ENCODE measurements at places on chromosomes 1 and 21. TPM values are rescaled to one million over a fixed set of nuclear protein-coding genes. Genes with fewer than 3 reads are reported as not detected.
A peak's percentile ranks its signal among the peaks of the same experiment; 100 is the strongest.

DNA sequence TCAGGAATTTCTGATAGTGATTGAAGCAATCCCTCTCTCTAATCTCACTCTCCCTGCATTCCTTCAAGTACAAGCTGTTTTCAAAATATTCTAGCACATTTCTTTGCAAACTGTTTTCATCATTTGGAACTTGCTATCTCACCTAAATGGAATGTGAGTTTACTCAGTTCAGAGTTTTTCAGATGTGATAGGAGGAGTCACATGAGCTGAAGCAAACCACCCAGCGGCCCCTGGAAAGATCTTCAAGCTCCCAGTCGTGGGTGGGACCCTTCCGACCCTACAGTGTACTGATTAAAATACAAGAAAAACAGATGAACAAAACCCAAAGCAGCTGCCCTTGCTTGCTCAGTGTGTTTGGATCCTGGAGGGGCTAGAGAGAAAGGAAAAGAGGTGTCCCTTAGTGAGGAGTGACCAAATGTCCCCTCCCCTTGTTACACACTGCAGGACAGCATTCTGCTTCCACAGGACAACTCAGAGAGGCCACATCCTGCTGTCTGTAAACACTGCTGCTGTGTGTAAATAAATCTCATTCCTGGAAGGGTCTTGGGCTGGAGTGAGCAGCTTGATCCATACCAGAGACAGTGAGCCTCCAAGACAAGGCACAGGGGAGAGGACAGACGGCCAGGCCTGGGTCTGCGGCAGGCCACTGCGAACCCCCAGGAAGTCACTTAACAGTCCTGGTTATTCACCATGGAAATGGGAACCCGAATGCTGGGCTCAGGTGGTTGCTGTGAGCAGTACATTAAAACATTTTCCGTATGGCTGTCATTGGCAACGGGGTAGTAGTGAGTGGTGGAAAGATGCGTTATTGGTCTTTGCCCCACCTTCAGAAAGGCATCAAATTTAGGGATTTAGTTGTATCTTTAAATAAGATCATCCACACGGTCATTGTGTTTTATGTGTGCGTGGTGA, 229.2 kb downstream of the RHOU start:
- H3K4me1 ChIP-seq = no peaks in the 10 kb centered on the region
- H3K36me3 ChIP-seq = no peaks in the 10 kb centered on the region
- DNase-seq = no peak
- no peaks in the 10 kb centered on the region for H3K27me3 ChIP-seq
- no peak overlapping the region for H3K4me3 ChIP-seq
- H3K27ac ChIP-seq = no peak overlapping the region

Gene FRRS1
- 4.2 TPM for total RNA-seq

- no peaks in the 10 kb centered on the region for H3K36me3 ChIP-seq
- H3K27ac ChIP-seq = no peak overlapping the region
- H3K4me3 ChIP-seq = no peak overlapping the region
- DNase-seq = no peak
- no peaks in the 10 kb centered on the region for H3K27me3 ChIP-seq
Measured at GRCh38 chr1:111723091-111723806, 15.9 kb downstream of the INKA2 start.

DNA sequence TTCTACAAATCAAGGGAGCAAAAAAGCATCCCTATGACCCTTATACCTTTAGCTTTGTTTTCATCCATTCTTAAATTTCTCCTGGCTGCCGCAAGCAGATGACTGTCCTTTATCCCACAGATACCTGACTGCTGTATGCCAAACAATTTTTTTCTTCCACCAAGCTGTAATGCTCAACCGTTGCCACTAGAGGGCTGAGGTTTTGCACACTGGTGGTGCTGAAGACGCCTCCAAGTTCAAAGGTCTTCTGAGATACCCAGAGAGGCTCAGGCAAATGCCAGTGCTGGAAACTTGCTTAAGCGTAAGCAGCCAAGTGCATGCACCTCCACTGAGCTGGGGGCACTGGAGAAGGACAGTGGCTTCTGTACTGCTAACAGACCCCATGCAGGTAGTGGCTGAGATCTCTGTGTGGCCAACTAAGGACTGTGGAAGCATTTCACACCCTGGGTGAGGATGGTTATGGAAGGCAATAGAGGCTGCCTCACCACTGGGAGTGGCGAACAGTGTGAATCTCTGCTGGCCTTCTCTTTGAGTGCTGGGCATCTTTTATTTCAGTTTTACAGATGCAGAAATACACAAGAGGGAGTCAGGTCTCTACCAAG, 28.5 kb downstream of the CNIH3 start:
- no peak overlapping the region for H3K27ac ChIP-seq
- H3K4me3 ChIP-seq = no peak overlapping the region
- no peaks in the 10 kb centered on the region for H3K27me3 ChIP-seq
- H3K4me1 ChIP-seq = no peaks in the 10 kb centered on the region
- no peaks in the 10 kb centered on the region for H3K36me3 ChIP-seq

DNA sequence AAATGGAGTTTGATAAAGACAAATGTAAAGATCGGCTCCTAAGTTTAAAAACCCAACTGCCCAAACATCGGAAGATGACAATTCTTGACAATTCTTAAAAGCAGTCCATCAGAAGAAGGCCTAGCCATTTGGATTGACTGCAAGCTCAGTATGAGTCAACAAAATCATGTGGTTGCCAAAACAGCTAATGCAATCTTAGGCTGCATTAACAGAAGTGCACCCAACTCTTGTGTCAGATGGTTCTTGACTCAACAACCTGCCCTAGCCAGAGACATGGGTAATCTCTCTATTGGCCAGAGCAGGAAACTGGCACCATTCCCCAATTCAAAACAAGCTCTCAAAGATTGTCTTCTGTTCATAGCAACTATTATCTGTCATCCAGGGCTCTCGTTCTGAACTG, 9.9 kb upstream of the NCF2 start:
- H3K36me3 ChIP-seq = no peaks in the 10 kb centered on the region
- no peak overlapping the region for H3K27ac ChIP-seq
- H3K4me1 ChIP-seq = peaks cover 12% of the 10 kb centered on the region
- DNase-seq = no peak
- no peak overlapping the region for H3K4me3 ChIP-seq

- H3K27ac ChIP-seq = no peak overlapping the region
- no peak overlapping the region for H3K4me3 ChIP-seq
- no peaks in the 10 kb centered on the region for H3K36me3 ChIP-seq
- DNase-seq = no peak
- peaks cover 1% of the 10 kb centered on the region for H3K27me3 ChIP-seq
Measured at GRCh38 chr1:186255266-186255665, 119.8 kb downstream of the TPR start.

GRCh38 chr21:14673649-14674048, 127.5 kb upstream of the SAMSN1 start:
- peaks cover 14% of the 10 kb centered on the region for H3K36me3 ChIP-seq
- peaks cover 31% of the 10 kb centered on the region for H3K4me1 ChIP-seq
- no peak overlapping the region for H3K4me3 ChIP-seq
- DNase-seq = no peak
- H3K27me3 ChIP-seq = no peaks in the 10 kb centered on the region

GRCh38 chr21:44980562-44981489, 41.0 kb downstream of the SLX9 start:
- H3K27ac ChIP-seq = no peak overlapping the region
- no peak overlapping the region for H3K4me3 ChIP-seq
- H3K36me3 ChIP-seq = peaks cover 9% of the 10 kb centered on the region
- H3K27me3 ChIP-seq = no peaks in the 10 kb centered on the region
- H3K4me1 ChIP-seq = no peaks in the 10 kb centered on the region

DNA sequence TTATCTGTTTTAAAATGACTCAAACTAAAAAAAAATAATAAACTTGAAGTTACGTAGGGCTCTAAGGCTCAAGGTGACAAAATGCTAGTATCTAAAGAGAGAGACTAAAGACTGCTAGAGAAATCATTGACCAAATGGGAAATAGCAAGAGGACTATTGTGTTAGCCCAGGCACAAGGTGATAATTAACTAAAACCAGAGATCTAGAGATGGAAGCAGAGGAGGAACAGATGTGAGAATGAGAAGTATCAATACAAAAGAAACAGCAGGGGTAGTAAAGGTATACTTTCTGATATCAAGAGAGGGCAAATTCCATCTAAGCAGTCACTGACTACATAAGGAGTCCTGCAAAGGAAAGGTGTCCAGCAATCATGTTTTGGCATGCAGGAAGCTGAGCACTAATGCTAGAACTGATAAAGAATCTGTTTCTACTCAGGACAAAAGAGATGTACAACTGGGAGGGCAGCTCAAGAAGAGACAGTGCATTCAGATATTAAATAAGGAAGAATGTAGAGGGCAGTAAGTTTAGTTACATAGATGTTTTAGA, 100.2 kb upstream of the GNG4 start:
- H3K27ac ChIP-seq = no peak overlapping the region
- DNase-seq = no peak
- H3K4me3 ChIP-seq = no peak overlapping the region
- H3K4me1 ChIP-seq = no peaks in the 10 kb centered on the region
- peaks cover 26% of the 10 kb centered on the region for H3K36me3 ChIP-seq
- no peaks in the 10 kb centered on the region for H3K27me3 ChIP-seq

DNA sequence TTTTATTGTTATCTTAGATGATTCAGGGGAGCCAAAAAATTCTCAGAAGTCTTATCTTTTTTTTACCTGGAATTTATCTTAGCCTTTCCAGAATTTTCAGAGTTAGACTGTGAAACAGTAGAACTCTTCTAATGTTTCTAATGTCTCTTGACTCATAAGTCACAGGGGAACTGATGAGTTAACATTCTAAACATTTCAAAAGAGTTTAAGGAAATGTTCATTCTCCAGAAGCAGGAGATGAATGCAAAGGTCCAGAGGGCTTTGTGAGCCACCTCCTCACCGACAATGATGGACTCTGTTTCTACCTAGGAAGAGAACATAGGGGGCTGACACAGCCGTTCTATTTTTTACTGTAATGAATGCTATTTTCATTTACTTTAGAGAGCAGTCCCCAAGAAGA, 157.5 kb downstream of the BRINP2 start:
- no peaks in the 10 kb centered on the region for H3K4me1 ChIP-seq
- DNase-seq = no peak
- H3K4me3 ChIP-seq = no peak overlapping the region
- H3K27me3 ChIP-seq = no peaks in the 10 kb centered on the region
- H3K36me3 ChIP-seq = no peaks in the 10 kb centered on the region

DNA sequence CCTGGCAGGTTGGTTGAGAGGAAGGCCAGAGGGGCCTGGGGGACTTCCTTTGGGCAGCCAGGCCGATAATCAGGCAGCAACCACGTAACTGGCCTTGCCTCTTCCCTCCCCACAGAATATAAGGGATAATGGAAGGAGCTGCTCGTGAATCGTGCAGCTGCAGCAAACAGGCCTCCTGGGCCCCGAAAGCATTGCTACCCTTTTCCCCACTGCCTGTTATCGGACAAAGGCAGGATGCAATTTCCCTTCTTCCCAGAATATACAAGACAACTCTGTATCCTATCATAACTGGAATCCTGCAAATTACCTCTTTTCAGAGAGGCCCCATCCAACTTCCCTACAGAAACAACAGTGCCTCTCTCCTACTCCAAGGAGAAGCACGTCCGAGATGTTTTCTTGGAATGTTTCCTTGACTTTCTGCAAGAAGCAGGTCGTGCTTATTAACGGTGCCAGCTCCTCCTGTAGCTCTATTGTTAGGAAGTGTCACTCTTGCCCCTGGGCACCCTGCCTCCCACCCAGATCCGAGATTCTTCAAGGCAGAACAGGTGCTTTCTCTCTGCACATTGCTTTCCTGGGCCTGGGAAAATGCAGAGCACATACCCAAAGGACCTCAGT, 106.0 kb upstream of the TIAM1 start:
- peaks cover 25% of the 10 kb centered on the region for H3K4me1 ChIP-seq
- H3K4me3 ChIP-seq = no peak overlapping the region

DNA sequence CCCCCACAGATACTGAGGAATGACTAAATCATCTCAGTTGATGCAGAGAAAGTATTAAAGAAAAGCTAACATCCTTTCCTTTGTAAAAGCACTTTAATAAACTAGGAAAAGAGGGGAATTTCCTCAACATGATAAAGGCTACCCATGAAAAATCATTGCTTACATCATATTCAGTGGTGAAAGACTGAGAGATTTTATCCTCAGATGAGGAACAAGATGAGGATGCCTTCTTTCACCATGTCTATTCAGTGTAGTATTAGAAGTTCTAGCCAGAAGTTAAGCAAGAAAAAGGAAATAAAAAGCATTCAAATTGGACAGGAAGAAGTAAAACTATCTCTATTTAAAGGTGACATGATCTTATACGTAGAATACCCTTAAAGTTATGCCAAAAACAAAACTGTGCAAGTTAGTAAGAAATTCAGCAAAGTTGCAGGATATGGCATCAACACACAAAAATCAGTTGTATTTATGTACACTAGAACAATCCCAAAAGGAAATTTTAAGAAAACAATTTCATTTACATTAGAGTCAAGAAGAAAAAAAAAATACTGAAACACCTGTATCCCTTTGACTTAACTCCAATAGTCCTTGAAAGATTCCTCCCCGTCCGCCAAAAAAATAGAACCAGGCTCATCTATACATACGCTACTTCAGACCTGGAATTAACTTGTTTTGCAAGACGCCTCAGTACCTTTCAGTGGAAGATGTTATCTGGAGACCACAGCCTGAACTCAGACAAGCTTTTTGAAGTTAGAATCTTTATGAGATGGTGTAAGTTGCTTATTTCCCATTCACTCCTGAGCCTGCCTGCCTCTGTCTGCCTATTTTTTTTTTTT, 17.5 kb downstream of the ZMYM4 start:
- H3K27me3 ChIP-seq = no peaks in the 10 kb centered on the region
- H3K36me3 ChIP-seq = peaks cover 22% of the 10 kb centered on the region
- peaks cover 38% of the 10 kb centered on the region for H3K4me1 ChIP-seq
- no peak overlapping the region for H3K4me3 ChIP-seq
- peak overlapping the region; percentile 16 for H3K27ac ChIP-seq

DNA sequence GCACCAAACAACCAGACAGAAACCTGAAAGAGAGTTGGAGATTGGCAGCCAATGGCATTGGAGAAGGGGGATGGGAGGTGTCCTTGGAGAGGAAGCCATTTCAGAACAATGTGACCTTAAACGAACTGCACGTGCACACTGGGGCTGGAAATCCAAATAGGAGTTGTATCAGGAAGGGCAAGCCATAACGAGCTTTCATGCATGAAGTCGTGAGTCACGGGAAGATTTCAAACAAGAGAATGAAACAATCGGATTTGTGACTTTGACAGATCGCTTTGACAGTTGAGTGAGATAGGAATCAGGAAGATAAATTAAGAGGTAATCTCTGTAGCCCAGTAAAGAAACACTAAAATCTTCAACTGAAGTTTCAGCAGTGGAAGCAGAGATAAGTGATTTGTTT, 445.8 kb upstream of the ZP4 start:
- DNase-seq = no peak
- H3K4me1 ChIP-seq = no peaks in the 10 kb centered on the region
- no peak overlapping the region for H3K27ac ChIP-seq
- no peak overlapping the region for H3K4me3 ChIP-seq
- no peaks in the 10 kb centered on the region for H3K36me3 ChIP-seq
- H3K27me3 ChIP-seq = no peaks in the 10 kb centered on the region

All from activated CD8-positive, alpha-beta T cell treated with anti-CD3 and anti-CD28 coated beads for 36 hours (primary cell).